D341Med (cell line): ENCODE measurements at places on chromosomes 7 and 10.
A peak's percentile ranks its signal among the peaks of the same experiment; 100 is the strongest.

DNA sequence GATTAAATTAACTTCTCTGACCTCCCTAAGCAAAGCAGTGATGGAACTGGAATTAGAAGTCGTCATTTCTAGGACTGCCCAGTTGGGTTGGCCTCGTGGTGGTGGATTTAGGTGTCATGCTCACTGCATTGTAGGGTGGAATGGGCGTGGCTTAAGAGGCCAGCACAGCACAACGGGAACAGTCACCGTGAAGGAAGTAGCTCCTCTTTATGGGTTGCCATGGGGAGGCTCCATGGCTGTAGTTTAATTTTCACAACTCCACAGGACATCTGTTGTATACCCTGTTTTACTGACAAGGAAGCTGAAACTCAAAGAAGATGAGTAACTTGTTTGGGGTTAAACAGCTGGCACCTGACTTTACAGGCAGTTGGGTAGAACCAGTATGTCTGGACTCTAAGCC, 208.3 kb downstream of the CELF2 start:
- no peak for DNase-seq

- peak; percentile 24 for DNase-seq
These were observed 70.9 kb downstream of the DNAJB6 start for GRCh38 chr7:157407512-157408257.

GRCh38 chr7:25297278-25297677, 69.0 kb upstream of the NPVF start:
- no peak for DNase-seq

DNA sequence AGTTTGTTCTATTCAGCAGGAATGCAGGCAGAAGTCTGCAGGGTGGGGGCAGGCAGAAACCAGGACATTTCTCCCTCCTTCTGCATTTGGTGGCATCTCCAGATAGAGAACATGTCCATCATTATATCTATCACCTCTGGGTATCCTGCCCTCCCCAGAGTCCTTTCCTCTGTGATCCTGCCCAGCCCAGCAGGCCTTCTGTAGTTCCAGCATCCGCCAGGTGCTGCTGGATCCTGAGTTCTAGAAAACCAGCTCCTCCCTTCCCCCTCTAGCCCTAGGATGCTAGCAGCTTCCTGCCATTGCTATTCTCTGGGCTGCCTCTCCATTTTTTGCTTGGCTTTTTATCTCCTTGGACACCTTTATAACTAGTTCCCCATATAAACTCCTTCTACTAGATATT, 180.3 kb downstream of the KCNMA1 start:
- no peak for DNase-seq

- DNase-seq, result no peak
These were observed 30.9 kb downstream of the SCIN start for GRCh38 chr7:12601302-12601869.

- DNase-seq, result peak; percentile 89
These were observed at the start of gene NACAD for GRCh38 chr7:45088821-45089340. Gene NACAD, minus strand, starts transcription at chr7:45088969. Its CDS starts 75 bp downstream, at chr7:45088894.

GRCh38 chr10:100890673-100891317, 22.0 kb upstream of the SLF2 start:
- DNase-seq, result no peak

DNA sequence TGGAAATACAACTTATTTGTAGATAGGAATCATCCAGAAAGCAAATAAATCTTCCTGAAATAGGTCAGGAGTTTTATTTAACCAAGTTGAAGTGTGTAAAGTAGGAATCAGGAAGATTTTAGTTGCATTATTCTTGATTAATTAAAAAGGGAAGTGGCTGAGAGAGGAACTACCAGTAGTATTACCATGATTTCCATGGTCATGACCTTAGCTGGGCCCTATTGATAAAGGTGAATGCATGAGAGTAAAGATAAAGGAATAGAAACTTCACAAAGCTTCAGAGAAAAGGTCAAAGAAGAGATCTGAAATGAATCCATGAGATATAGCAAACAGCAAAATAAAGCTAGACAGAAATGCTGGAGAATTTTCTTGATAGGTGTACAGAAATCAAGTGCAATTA, 46.2 kb upstream of the DLX6 start:
- no peak for DNase-seq

- no peak for DNase-seq
These were observed 64.3 kb upstream of the ZNF438 start for GRCh38 chr10:31095677-31096560.

DNA sequence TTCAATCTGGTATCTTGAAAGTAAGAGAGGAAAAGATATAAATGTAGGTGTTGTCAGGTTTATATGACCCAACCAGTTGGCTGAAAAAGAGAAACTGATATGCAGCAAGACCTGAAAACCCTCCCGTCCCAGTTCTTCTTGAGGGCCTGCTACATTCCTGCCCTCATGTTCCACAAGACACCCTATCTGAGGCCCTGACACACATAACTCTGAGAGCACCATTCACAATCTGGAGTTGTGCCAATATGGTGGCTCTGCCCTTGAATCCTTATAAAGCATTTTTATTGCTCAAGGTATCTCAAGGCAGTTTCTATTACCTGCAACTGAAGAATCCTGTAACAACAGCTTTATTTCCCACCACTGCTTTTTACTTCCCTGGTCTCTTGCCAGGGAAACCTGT, 17.0 kb downstream of the XPNPEP1 start:
- DNase-seq, result no peak

DNA sequence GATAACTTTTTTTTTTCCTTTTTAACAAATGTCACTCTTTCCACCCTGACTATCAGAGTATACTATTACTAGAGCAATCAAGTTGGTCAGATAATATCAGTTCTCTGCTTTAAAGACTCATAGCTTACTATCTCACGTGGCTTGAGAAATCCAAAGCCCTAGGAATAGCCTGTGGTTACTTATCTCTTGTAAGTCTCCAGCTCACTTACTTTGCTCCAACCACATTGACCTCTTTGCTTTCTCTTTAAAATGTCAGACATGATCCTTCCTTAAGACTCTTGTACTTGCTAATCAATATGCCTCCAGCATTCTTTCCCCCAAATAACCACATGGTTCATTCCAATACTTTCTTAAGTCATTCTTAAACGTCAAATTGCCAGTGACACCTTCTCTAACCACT, 1292.2 kb downstream of the REEP3 start:
- no peak for DNase-seq

- no peak for DNase-seq
These were observed 7.3 kb upstream of the PCDH15 start for GRCh38 chr10:54808186-54808935.

DNA sequence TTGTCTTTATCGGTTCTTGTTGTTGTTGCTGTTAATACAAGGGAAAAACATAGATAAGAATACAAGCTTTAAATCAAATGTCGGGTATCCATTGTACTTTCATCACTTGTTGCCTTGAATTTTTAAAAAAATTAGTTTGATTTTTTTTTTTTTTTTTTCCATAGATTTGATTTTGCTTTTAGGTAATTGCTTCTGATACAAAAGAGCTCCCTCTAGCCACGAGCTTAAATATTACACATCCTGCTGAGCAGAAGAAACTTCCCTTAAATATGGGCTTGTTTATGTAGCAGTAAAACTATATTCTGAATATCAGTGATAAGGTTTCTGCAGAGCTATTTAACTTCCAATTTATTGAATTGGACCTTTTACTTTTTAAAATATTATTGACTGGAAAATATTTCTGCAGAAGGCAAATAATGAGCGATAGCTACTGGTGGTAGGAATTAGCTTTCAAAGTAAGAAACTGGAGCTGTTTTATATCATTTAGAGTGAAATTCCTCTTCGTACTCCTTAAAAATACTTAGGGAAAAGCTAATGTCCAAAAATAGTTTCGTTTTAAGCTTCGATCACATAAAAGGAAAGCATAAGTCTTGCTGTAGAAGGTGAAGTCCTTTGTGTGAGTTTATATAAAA, 216.9 kb downstream of the POLR1F start:
- DNase-seq, result no peak

GRCh38 chr7:99408379-99409191, at the start of the genes BUD31 and PDAP1:
Gene BUD31, plus strand, starts transcription at chr7:99408969. Its CDS starts 2,124 bp downstream, at chr7:99411093.
Gene PDAP1, minus strand, starts transcription at chr7:99408597. Its CDS starts 49 bp downstream, at chr7:99408548.
- peak; percentile 95 for DNase-seq

DNA sequence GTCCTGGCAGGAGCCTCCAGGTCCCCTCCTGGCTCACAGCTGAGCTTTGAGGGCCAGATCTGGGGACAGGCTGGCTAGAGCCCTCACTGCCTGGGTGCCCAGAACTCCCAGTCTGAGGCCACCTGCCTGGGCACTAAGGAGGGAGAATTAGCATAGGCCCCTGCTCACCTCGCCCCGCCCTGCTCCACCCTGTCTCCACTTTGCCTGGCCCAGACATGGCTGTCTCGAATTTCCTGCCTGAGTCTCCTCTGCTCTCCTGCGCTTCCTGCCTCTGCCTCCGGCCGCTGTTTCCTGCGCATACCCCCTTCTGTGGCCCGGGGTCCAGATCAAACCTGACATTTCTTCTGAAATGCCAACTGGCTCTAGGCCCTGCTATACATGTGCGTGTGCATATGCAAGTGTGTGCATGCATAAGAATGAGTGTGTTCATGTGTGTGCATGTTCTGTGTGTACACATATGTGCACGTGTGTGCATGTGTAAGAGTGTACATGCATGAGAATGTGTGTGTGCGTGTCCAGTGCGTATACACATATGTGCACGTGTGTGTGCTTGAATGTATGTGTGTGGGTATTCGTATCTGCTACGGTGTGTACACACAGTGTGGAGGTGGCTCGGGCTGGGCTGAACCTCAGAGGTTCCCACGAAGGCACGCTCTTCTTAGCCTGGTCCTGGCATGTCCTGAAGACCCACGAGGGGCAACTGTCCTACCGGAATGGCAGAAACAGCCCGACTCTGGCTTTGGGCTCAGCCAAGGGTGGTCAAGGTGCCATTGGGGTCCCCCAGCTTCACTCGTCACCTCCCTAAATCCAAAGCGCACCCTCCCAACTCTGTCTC, 64.9 kb downstream of the MYL10 start:
- DNase-seq, result peak; percentile 30

DNA sequence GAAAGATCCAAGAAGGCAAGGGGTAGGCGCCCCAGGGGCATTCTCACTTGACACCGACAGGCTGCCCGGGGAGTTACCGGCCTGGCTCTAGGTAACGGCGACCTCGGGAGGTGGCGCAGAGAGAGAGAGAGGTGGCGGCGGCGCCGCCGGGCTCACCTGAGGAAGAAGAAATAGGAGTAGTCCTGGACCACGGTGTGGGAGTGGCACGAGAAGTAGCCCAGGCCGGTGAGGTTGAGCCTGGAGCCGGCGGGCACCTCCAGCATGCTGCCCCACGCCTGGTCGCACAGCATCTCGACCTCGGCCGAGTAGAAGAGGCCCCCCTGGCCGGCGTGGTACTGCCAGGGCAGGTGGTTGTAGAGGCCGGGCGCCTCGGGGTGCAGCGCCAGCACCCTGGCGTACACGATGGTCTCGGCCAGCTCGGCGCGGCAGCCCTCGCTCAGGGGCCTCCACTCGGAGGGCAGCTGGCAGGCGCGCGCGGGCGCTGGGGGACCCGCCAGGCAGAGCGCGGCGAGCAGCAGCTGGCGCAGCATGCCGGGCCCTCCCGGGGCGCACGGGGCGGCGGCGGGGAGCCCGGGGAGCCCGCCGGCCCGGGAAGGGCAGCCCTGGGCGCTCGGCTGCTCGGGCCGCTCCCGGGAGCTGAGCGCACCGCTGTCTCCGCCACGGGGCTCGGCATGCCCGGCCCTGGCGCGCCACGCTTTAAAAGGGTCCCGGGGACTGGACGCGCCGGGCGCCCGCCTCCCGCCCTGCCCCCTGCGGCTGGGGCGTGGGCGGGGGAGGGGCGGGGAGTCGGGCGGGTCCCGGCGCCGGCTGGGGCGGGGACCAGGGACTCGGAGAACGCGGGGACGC, at the start of gene CCDC3:
CCDC3 (minus strand) TSS at position 673 of the 846 bp plus-strand sequence; CDS start at position 530, 143 bp downstream.
- DNase-seq, result peak; percentile 63
